ENCODE measurements at places on chromosomes 3 and 15.

GRCh38 chr15:73679964-73680363 lies 4.2 kb upstream of the CD276 start:
- DNase-seq: no peak

- DNase-seq: peak; percentile 11
These were observed 5.1 kb downstream of the PROK2 start for GRCh38 chr3:71779674-71780377.

DNA sequence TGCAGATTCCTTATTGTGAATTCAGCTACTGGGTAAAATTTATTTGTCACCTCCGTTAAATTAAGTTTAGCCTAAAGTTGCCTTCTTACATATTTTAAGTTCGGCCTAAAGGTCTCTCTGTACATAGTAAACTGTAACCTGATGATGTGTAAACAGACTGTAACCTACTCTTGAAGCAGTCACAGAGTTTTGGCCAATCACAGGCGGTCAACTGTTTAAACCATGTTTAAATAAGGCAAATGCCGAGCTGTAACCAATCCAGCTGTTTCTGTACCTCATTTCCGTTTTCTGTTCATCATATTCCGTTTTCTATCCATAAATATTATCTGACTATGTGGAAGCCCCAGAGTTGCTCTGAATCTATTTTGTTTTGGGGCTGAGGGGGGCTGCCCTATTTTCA lies 2.4 kb upstream of the ADAMTSL3 start:
- no peak for DNase-seq

GRCh38 chr3:97763586-97764406 lies 762 bp upstream of the ARL6 start:
- DNase-seq: no peak

DNA sequence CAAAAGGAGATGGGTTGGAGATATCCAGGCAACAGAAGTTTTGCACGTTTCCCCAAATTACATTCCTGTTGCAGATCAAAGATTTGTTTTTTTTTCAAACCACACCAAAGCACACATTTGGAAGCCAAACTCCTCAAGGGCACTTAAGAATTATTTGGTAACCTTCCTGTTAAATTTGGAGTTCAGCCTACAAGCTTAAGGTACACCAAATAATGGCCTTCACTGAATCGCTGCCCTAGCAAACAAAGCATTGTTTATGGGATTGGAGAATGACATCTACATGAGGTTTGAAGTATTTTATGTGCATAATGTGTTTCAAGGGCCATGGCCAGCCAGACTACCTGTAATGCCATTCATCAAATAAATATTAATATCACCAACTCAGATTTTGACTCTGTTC lies 357.9 kb downstream of the RORA start:
- DNase-seq: no peak

DNA sequence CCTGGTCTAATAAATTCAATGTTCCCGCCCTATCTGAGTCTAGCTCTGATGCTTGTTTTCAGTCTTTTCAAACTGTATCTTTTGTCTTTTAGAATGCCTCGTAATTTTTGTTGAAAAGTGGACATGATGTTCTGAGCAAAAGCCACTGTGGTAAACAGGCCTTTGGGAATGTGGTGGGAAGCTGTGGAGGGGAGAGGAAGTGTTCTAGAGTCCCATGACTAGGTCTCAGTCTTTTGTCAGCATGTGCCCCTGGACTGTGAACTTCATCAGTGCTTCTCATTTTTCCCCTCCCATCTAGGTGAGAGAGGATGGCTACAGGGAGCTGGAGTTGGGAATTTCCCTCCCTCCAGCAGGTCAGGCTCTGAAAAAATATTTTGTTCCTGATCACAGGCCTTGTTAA lies 33.7 kb downstream of the SUSD5 start:
- no peak for DNase-seq

Measured in CD4-positive, alpha-beta T cell treated with Interleukin-2 at 100 ng/mL for 4 hours (primary cell).